ENCODE measurements at places on chromosomes 13 and 19. TPM values are rescaled to one million over a fixed set of nuclear protein-coding genes. Genes with fewer than 3 reads are reported as not detected.
A peak's percentile ranks its signal among the peaks of the same experiment; 100 is the strongest.

GRCh38 chr13:89740994-89741685 lies 1606.3 kb upstream of the MIR17HG start:
- no peaks in the 10 kb centered on the region for H3K4me1 ChIP-seq
- peak; percentile 26 for DNase-seq
- no peaks in the 10 kb centered on the region for H3K27me3 ChIP-seq
- no peak overlapping the region for H3K4me3 ChIP-seq

- DNase-seq: peak; percentile 7
- no peaks in the 10 kb centered on the region for H3K27me3 ChIP-seq
- no peak overlapping the region for H3K4me3 ChIP-seq
- no peaks in the 10 kb centered on the region for H3K4me1 ChIP-seq
Observed at GRCh38 chr13:102097708-102098107, 304.1 kb downstream of the FGF14 start.

- DNase-seq: no peak
- peak overlapping the region; percentile 73 for H3K4me3 ChIP-seq
- no peaks in the 10 kb centered on the region for H3K27me3 ChIP-seq
- H3K27ac ChIP-seq: peak overlapping the region; percentile 59
- H3K4me1 ChIP-seq: peaks cover 21% of the 10 kb centered on the region
Observed at GRCh38 chr19:56142087-56142787, 1.1 kb downstream of the ZNF444 start.

DNA sequence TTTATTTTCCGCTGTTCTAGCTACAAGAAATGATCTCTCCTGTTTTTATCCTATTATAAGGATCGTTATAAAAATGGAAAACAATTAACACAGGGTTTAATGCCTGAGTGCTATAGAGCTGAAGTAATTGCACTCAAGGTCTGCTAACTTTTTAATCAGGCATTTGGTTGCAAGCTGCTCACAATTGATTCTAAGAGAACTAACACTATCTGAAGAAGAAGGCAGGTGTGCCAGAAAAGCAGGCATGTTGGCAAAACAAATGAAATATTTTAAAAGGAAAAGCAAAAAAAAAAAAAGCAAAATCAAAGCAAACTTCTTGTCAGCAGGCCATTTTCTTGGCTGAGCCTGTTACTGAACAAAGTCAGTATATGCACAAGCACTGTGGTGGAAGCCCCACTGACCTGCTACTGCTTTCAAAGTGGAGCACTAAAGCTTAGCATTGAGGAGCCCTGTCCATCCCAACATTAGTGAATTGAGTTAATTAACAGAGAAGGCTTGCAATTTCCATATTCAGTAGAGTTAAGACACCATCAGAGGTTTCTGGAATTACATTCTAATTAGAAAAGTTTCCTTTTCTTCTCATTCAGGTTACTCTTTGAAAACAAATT lies 574.2 kb downstream of the PCDH9 start:
- no peaks in the 10 kb centered on the region for H3K27me3 ChIP-seq
- no peaks in the 10 kb centered on the region for H3K36me3 ChIP-seq
- no peak overlapping the region for H3K27ac ChIP-seq
- no peak overlapping the region for H3K4me3 ChIP-seq

DNA sequence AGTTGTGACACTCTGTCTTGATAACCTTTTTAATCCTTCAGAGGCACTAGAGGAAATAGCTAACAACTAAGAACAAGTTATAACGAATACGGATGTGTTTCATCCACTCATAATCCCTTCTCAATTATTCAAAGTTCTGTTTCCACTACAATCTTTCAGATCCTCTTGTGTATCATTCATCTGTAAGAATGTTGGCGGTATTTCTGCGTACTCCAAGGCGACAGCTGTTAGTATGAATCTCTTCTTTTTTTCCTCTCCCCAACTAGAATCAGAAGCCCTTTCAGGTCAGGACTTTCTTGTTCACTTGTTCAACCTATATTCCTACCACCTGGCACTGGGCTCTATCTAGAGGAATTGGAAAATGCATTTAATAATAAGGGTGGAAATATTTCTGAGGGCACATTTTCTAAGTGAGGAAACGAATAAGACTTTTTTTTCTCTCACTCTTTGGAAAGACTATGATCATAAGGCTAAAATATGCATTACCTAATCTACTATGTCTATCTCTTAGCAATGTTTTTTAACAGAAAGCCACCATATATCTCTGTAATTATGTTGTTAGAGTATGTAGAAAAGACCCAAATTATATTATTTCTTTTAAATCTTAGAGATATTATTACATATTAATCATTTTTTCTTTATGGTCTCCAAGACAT lies 492.9 kb downstream of the PCDH20 start:
- no peak for DNase-seq
- no peaks in the 10 kb centered on the region for H3K36me3 ChIP-seq
- H3K27me3 ChIP-seq: no peaks in the 10 kb centered on the region
- no peak overlapping the region for H3K27ac ChIP-seq
- no peak overlapping the region for H3K4me3 ChIP-seq
- H3K4me1 ChIP-seq: no peaks in the 10 kb centered on the region

- no peaks in the 10 kb centered on the region for H3K36me3 ChIP-seq
- no peaks in the 10 kb centered on the region for H3K27me3 ChIP-seq
- no peak overlapping the region for H3K4me3 ChIP-seq
- H3K4me1 ChIP-seq: no peaks in the 10 kb centered on the region
- H3K27ac ChIP-seq: no peak overlapping the region
Observed at GRCh38 chr13:34469196-34469986, 472.7 kb upstream of the NBEA start.

DNA sequence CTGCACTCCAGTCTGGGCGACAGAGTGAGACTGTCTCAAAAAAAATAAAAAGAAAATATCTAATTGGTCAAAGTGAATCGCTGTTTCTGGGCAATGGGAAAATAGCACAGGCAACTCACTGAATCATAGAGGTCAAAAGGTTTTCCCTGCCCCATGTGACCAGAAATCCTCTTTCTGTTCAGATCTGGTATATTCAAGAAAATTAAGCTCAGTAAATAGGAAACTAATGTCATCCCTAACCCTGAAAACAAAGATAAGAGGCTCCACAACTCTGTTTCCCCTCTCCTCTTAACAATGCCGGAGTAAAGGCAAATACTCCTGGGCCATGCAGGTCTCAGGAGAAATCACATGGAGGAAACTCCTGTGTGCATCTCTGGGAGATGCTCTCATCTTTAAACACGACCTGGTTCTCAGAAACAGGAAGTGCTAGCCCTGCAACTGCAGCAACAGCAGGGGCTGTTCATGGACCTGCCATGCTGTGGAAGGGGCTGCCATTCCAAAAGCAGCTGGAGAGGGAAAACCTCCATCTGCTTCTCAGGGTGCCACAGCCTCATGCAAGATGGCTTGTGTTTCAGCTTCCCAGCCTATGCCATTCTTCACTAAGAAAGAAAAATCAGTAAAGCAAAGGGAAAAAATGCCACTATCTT lies 47.5 kb upstream of the SLC7A9 start:
- H3K4me1 ChIP-seq: no peaks in the 10 kb centered on the region
- no peak for DNase-seq
- no peak overlapping the region for H3K4me3 ChIP-seq
- no peaks in the 10 kb centered on the region for H3K27me3 ChIP-seq

DNA sequence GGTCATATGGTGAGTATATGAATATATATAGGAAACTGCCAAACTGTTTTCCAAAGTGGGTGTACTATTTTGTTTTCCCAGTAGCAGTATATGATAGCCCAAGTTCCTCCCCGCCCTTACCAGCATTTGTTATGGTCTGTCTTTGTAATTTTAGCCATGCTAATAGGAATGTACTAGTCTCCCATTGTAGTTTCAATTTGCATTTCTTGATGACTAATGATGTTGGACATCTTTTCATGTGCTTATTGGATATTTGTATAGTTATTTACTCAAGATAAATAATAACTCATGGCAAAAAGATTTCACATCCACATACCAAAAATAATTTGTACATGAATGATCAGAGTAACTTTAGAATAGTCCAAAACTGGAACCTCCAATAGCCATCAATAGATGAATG lies 75.3 kb upstream of the SERP2 start:
- no peaks in the 10 kb centered on the region for H3K27me3 ChIP-seq
- peaks cover 5% of the 10 kb centered on the region for H3K4me1 ChIP-seq
- H3K27ac ChIP-seq: no peak overlapping the region
- H3K4me3 ChIP-seq: no peak overlapping the region
- no peaks in the 10 kb centered on the region for H3K36me3 ChIP-seq
- no peak for DNase-seq

GRCh38 chr13:40251343-40252032 lies 415.0 kb downstream of the FOXO1 start:
- H3K27ac ChIP-seq: no peak overlapping the region
- no peaks in the 10 kb centered on the region for H3K27me3 ChIP-seq
- H3K36me3 ChIP-seq: no peaks in the 10 kb centered on the region
- H3K4me1 ChIP-seq: no peaks in the 10 kb centered on the region

DNA sequence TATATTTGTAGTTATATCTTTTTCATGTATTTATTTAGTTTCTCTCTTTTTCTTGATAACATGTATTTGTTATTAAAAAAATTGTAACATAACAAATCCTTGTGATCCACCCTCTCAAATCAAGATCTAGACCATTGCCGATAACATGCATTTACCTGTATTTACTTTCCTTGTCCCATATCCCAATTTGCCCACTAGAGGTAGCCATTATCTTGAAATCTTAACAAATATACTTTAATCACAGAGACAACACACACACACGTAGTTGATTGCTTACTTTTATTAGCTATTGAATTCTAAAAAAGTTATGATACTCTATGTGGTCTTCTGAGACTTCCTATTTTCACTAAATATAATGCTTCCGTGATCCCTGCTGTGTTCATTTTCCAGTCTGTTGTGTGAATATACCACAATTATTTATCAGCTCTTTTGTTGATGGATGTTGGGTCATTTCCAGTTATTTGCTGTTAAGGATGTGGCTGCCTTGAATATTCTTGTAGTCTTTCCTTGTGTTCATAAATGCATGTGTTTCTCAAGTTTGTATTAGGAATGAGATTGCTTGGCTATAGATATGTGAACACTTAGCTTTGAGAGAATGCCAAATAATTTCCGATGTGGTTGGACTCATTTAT lies 31.3 kb upstream of the ZMYM2 start:
- DNase-seq: no peak
- no peaks in the 10 kb centered on the region for H3K27me3 ChIP-seq

DNA sequence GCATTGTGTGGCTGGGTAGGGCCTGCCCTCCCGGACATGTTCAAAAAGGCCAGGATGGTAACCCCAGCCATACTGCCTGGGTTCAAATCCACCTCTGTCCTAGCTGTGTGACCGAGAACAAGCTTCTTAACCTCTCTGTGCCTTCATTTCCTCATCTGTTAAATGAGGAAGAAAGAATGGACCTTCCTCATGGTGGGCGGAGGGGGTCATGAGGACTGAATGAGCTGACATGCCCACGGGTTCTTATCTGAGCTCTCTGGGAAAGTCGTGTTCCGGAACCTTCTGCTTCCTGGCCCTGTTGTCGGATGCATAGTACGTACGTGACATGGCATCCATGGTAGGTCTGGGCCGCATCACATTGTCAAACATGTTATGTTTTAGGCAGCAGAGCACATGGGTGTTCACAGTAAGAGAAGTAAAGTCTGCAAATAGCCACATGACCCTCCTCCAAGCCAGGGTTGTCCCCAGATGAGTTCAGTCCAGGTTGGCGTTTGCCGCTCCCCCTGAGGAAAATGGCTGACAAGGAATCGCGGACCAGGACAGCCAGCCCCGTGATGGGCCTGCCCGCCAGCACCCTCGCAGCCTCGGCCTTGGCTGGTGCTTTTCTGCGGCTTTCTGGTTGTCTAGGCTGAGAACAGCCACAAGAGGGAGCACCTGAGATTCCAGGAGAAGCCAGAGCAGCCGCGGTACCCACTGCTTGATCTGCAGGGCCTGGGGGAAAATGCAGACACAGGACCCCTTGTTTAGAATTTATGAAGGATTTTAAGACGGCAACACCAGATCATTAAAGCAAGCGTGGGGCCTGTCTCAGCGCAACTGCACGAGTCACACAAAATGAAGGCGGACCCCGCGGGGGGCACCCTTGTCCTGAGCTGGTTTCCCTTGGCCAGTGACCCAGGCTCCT lies 2.4 kb upstream of the NTN5 start:
- H3K4me3 ChIP-seq: no peak overlapping the region
- H3K36me3 ChIP-seq: no peaks in the 10 kb centered on the region
- no peak overlapping the region for H3K27ac ChIP-seq
- peak; percentile 94 for DNase-seq

ZNF737 gene
- 22.7 TPM for total RNA-seq

DAND5 gene
- not detected for total RNA-seq

MAST1 gene
- total RNA-seq: 0.35 TPM

SLITRK1 gene
- total RNA-seq: not detected

Data from kidney (tissue), 22 donors.